Neural crest cell (in vitro differentiated cells): ENCODE measurements at places on chromosomes 3 and 15.
A peak's percentile ranks its signal among the peaks of the same experiment; 100 is the strongest.

DNA sequence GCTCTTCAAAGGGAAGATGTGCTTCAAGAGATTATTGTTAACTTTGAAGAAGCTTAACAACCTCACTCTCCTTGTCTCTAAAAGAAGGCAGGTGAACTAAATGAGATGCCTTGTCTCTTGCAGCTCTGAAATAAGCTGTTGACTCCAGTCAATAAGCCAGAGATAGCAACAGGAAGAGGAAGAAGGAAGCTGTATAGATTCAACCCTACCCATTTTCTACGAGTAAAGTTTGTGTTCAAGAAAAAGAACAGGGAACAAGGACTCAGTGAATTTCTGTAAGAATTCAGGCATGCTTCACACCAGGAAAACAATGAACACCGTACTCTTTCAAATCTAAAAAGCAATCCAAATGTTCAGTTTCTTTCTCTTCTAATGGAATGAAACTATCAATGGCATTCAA lies 503.5 kb downstream of the MAGI1 start:
- DNase-seq: no peak

- no peak for DNase-seq
Measured at GRCh38 chr3:181699171-181699903, 12.4 kb upstream of the SOX2 start.

GRCh38 chr15:68875377-68876116 lies 54.8 kb upstream of the SPESP1 start:
- DNase-seq: peak; percentile 98

DNA sequence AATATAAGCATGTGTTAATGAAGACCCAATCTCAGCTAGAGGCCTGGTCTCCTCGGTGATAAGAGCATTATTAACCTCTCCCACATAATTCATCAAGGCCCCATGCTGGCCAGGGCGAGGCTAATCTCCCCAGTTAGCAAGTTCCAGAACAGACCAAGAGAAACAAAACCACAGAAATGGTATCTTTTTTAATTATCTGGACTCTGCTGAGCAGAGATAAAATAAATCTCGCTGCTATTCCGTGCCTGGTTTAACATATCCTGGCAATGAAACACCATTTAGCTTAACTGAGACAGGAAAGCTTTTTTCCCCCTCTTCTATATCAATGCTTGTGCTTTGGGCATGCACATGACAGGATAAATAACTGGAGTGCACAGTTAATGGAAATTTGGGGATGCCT lies 72.5 kb upstream of the ARHGEF3 start:
- DNase-seq: no peak

DNA sequence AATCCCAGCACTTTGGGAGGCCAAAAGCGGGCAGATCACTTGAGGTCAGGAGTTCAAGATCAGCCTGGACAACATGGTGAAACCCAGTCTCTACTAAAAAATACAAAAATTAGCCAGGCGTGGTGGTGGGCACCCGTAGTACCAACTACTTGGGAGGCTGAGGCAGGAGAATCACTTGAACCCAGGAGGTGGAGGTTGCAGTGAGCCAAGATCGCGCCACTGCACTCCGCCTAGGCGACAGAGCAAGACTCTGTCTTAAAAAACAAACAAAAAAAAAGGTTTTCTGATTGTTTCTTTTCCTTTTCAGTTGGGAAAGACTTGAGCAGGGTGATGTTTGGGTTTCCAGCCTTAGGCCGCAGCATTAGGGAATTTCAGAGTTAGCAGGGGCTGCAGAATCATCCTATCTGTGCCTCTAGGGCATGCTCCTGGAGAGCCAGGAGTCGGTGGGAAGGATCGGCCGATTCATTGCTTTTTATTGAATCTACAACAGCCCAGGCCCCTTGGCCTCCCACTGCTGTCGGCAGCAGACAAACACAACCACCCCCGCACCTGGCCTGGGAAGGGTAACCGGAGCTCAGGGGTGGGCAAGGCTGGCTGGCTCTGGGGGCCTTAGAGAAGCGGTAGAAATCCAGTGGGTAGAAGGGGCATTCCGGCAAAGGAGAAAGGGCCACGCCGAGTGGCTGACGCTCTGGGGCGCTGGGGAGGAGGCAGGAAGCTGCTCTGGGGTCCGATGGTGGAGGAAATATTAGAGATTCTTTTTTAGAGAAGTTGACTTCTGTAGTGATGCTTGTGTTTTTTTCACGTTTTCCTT lies 6.3 kb downstream of the CHAC1 start:
- no peak for DNase-seq

DNA sequence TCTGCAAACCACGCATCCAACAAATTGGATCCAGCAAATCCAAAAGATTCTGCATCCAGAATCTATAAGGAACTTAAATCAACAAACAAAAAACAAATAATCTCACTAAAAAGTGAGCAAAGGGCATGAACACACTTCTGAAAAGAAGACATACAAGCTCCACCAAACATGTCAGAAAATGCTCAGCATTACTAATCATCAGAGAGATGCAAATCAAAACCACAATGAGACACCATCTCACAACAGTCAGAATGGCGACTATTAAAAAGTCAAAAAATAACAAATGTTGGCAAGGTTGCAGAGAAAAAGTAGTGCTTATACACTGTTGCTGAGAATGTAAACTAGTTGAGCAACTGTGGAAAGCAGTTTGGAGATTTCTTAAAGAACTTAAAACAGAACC lies 21.6 kb upstream of the SLC25A36 start:
- no peak for DNase-seq

DNA sequence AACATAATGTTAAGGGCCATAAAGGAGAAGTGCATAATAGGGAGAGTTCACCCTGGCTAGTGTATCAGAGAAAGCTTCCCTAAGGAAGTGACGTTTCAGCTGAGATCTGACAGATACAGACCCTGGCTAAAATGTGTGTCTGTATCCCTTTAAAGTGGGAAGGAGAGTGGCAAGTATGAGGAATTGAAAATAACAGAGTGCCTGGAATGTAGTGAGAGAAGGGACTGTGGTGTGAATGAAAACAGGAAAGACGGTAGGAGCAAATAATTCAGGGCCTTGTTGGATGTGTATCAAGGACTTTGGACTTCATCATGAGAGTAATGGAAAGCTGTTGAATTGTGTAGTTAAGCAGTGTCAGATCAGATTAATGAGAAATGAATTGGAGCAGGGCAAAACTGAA lies 30.5 kb downstream of the NEO1 start:
- no peak for DNase-seq

DNA sequence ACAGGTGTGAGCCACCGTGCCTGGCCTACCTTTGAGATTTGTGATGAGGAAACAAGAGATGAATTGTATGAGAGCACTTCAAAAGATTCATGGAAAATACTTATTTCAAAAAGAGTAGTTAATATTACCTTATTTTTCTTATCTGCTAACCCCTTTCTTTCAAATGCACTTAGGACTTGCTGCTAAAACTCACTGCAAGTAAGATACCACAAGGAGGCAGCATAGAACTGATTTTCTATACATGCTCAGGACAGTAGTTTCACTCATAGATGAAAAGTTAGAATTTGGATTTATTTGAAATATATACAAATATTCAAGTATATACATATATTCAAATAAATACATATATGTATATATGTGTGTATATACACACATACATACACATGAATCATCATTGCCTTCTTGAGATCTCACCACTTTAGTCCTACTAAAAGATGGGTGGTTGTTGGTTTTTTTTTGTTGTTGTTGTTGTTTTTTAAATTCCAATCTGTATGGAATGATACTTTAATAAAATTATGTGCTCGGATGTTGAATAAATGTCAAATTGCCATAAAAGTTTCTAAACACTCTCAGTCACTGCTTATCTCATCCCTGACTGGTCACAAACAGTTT lies 2.4 kb downstream of the CCNDBP1 start:
- no peak for DNase-seq

GRCh38 chr3:49899815-49900214 lies 3.9 kb downstream of the MST1R start:
- peak; percentile 38 for DNase-seq

GRCh38 chr3:178120367-178120766 lies 415.9 kb upstream of the KCNMB2 start:
- no peak for DNase-seq

DNA sequence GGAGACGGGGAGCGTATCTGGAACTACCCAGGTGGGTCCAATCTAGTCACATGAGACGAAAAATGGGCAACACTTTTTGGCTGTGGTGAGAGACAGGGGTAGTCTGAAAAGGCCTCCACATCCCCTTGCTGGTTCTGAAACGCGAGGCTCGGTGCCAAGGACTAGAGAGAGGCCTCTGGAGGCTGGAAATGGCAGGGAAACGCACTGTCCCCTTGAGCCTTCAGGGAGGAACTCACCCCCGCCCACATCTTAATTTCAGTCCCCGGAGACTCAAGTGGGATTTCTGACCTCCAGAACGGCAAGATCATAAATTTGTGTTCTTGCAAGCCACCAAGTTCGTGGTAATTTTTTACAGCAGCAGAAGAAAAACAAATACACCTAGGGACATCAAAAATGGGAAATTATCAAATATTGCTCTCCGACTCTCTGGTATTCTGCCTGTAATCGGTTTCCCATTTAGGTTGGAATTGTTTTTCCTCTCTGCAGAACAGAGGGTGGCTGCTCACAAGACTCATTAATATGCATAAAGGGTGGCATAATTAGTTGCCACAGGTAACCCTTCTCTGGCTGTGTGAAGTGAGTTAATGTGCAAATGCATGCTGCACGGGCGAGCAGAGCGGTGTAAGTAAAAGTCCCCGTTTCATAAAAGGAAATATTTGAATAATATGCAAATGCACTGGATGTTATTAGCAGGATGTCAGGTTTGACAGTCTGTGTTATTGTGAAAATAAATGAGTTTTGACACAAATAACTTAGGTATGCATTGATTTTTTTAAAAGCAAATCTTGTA lies 185.7 kb downstream of the ARRDC4 start:
- no peak for DNase-seq

DNA sequence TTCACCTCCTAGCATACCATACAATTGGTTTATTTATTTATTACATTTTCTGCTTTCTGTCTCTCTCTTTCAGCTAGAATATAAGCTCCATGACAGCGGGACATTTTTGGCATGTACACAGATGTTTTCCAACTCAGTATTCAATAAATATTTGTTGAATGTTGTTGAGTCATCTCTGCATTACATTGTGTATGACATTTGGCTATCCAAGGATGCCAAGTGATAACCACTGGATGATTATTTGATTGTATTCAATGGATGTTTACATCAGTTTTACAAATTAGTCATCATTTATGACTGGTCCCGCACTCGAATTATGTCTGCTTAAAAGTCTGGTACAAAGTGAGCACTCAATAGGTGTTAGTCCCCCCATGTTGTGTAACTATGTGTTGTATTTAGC lies 49.5 kb upstream of the STXBP5L start:
- DNase-seq: no peak

- no peak for DNase-seq
Measured at GRCh38 chr3:17213102-17213501, 328.3 kb downstream of the PLCL2 start.

DNA sequence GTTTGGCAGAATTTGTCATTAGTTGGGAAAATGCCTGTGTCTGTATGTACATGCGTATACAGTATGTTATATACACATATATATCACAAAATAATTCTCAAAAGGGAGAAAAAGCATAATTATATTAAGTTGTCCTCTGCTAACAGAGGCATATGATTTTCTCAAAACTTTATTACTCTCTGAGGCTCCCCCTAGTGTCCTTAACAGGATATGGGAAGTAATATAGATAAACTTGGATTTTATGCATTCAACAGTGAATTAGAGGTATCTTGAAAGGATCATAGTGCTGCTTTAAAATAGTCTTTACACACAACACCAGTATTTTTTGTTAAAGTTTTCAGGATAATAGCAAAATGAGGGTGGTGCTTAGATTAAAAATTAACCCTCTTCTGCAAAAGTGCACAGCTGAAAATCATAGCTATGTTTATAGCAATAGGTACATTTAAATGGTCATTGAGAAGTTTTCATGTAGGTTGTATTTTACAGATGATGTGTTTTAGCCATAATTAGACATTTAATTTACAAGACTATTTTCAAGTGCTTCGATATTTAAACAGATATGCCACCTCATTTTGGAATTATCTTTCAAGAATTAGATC lies 454.0 kb upstream of the ROBO2 start:
- DNase-seq: no peak

GRCh38 chr3:173913397-173913796 lies 515.9 kb downstream of the NLGN1 start:
- DNase-seq: no peak

GRCh38 chr3:46114323-46114988 lies 87.2 kb upstream of the XCR1 start:
- DNase-seq: no peak

- no peak for DNase-seq
Measured at GRCh38 chr15:39459548-39459947, 121.3 kb upstream of the THBS1 start.

- DNase-seq: no peak
Measured at GRCh38 chr3:104316118-104316517, 1050.6 kb upstream of the ALCAM start.

GRCh38 chr3:185362850-185363661 lies at the start of gene MAP3K13:
Gene MAP3K13 (plus strand): TSS chr3:185363136. CDS start chr3:185428582, 65,446 bp downstream.
- DNase-seq: peak; percentile 57

GRCh38 chr3:188037195-188037718 lies 116.7 kb upstream of the LPP start:
- no peak for DNase-seq

DNA sequence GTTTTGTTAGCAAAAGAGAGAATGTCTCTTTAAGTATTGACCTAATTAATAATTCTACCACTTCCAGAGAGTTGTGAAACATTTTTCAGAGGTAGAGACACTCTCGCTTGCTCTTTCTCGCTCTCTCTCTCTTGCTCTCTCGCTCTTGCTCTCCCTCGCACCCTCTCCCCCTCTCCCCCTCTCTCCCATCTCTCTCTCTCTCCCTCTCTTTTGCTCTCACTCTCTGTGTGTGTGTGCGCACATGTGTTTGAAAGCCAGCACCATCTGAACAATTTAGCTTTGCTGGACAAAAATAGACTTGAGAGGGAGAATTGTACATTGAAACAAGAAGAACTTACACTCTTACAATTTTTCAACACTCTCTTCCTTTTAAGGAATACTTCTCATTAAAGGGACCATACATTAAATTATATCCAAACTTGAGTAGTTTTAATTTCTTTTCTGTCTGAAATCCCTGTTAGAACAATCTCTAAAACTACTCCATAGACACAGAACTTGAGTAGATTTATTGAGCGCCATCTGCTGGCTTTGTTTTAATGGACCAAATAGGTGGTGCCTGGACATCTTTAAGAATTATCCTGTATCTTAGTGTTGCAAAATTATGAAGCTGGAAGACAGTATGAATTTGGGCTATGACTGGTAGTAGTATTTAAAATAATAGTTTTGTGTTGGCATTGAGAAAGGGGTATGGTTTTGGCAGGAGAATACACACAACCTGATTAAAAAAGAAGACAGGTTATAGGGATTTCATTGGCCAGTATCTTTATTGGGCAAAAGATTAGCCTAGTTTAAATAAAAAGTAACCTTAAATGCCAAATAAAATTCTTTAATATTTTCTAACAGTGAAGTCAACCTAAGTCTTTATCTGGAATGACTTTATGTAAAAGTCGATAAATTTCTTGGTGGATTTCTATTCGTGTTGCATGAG lies 124.6 kb downstream of the AKAP13 start:
- peak; percentile 34 for DNase-seq

GRCh38 chr15:70308735-70309434 lies 211.2 kb upstream of the TLE3 start:
- no peak for DNase-seq

GRCh38 chr3:43736558-43737440 lies 46.1 kb downstream of the ABHD5 start:
- DNase-seq: no peak
